Fibroblast of mammary gland (primary cell): ENCODE measurements at places on chromosomes 1 and 21.

GRCh38 chr1:67393737-67394136, 36.5 kb downstream of the SERBP1 start:
- DNase-seq = no peak

DNA sequence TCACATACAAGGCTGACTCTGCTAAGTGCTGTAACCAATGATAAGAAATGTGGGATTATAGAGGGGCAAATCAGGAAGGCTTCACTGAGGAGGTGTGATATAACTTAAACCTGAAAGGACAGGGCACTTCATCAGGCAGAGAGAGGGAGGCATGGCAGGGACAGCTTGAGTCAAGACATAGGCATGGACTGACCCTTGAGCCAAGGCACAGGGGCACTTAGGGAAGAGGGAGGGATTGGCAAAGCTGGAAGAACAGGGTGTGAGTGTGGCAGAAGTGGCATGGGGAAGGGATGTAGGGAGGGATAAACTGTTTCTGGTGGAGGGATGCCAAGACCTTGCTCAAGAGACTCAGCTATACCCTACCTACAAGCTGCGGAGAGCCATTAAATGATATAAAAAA, 81.3 kb downstream of the PLXNA2 start:
- DNase-seq = no peak

- peak; percentile 56 for DNase-seq
These were observed 182.3 kb downstream of the FCRL5 start for GRCh38 chr1:157369808-157370521.

- peak; percentile 27 for DNase-seq
These were observed 110.5 kb downstream of the COLGALT2 start for GRCh38 chr1:183926983-183927382.

- DNase-seq = no peak
These were observed 31.4 kb upstream of the BCL9 start for GRCh38 chr1:147509786-147510395.

- DNase-seq = no peak
These were observed 104.2 kb upstream of the PROX1 start for GRCh38 chr1:213883618-213884017.

- peak; percentile 76 for DNase-seq
These were observed at the start of gene CENPS for GRCh38 chr1:10430216-10431069. TSS of gene CENPS (plus strand) at chr1:10430433. CDS start at chr1:10430518, 85 bp downstream.

DNA sequence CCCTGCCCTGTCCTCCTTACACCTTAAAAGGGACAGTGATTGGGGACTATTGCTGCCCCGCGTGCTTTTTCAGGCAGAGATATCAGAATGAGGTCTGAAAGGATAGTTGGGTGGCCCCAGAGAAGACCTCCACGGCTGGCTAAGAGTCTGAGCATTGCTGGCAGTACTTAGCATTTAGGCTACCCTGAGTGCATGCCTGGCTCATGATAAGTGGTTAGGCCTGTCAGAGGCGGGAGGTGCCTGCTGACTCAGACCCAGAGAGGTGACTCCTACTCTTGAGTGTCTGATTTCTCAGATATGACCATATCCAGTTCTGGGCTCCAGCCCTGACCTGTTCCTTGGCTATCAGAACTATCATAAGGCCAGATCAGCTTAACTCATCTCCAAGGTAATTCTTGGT, 213.7 kb downstream of the PBX1 start:
- peak; percentile 97 for DNase-seq

GRCh38 chr1:200128081-200128480, 100.6 kb downstream of the NR5A2 start:
- no peak for DNase-seq

DNA sequence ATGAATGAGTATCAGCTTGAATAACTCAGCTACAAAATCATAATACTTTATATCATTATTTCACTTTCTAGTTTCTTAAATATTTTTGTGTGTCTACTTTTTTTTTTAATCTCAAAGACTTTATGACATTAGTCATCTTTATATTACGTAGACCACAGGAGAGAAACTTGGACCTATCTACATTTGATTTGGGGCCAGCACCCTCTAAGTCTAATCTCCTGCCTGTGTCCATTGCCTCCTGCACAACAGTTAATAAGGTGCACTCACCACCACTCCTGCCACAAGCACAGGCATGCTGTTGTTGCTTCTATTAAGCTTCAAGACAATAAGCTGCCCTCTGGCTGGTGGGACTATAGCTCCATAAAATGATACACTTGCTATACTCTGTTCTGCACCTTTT, 70.4 kb downstream of the DIRAS3 start:
- peak; percentile 52 for DNase-seq

DNA sequence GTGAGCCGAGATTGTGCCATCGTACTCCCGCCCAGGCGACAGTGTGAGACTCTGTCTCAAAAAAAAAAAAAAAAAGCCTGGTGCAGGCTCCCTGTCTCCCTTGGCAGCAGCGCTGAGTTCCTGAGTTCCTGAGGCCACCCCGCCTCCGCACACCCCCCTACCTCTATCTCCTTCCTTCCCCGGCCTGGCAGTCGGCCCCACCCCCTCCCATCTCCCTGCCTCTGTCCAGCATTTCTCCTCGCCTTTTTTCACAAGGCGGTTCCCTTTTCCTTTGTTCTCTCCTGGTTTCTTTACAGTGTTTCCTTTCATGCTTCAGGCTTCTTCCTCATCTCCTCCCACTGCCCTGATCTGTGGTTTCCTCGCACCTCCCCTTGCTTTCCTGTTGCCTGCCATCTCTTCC, 2.7 kb downstream of the RORC start:
- peak; percentile 23 for DNase-seq

- no peak for DNase-seq
These were observed 22.8 kb upstream of the LBR start for GRCh38 chr1:225450491-225451191.

- DNase-seq = peak; percentile 54
These were observed 69.5 kb downstream of the LHX8 start for GRCh38 chr1:75203415-75204277.

DNA sequence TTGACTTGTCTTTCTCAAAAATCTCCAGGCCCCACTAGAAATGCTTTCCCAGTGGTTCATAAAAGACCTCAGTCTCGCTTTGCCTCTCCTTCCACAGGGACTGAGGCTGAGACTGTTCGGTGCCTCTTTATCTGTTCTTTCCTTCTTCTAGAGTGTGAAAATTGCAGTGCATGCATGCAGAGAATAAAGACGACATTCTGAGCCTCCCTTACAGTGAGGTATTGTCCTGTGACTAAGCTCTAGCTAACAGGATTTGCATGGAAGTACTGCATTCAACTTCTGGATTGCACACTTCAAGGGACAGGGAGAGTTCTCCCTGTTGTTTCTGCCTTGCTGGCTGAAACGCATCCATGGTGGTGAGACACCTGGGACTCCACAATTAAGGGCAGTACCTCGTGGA, 69.1 kb downstream of the COLGALT2 start:
- DNase-seq = no peak

- peak; percentile 62 for DNase-seq
These were observed 44.1 kb upstream of the KCNQ4 start for GRCh38 chr1:40739455-40740008.

DNA sequence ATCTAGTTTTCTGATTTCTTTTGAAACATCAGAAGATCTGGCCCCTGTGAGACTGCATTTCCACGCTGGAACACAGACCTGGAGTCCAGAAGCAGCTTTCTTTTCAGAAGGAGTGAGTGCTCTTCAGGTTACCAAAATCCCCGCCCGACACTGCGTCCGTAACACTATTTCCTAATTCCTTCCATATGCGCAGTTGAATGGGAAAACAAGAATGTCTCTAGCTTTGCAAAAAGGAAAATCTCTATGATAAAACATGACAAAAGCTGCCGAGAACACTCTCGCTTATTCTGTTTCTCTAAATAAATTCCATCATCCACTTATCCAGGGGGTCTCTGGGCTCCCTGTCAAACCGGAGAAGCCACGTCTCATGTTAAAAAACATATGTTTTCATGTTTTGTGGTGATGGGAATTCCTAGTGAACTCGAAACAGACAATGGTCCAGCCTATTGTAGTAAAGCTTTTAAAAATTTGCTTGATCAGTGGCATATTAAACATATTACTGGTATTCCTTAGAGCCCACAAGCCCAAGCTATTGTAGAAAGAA, 67.7 kb downstream of the PLD5 start:
- DNase-seq = no peak

DNA sequence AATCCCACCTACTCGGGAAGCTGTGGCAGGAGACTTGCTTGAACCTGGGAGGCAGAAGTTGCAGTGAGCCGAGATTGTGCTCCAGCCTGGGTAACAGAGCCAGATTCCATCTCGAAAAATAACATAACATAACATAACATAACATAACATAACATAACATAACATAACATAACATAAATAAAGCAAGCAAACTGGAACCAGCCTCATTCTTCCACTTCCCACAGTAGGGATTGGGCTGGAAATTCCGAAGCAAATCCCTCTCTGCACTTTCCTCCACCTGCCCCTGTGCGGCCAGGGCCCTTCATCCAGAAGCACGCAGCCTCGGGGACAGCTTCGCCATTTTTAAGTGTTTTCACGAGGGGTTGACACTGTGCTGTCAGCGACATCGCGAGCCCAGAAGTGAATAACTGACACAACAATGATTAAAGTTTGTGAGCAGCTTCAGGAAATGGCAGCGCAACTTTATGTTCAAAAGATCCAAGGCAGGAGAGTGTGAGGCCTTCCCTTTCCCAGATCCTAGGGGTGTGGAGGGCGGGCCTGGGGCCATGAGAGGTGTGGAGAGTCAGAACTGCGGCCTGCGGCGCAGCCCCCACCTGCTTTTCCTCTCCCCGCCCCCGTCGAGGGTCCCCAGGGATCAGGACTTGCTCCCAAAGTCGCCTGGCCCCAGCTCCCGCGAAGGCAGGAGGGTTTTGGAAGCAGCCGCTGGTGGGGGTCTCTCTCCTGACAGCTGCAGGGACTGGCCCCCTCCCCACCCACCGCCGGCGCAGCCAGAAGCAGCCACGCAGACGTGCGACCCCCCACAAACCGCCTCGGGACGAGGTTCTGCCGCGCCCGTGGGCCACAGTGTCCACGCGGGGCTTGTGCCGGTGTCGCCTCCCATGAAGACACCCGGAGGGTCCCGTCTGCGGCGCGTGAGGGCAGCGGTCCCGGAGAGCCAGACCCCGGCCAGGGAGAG, 651 bp upstream of the GABRD start:
- no peak for DNase-seq

GRCh38 chr1:211939876-211940468, 95.4 kb downstream of the INTS7 start:
- DNase-seq = no peak

DNA sequence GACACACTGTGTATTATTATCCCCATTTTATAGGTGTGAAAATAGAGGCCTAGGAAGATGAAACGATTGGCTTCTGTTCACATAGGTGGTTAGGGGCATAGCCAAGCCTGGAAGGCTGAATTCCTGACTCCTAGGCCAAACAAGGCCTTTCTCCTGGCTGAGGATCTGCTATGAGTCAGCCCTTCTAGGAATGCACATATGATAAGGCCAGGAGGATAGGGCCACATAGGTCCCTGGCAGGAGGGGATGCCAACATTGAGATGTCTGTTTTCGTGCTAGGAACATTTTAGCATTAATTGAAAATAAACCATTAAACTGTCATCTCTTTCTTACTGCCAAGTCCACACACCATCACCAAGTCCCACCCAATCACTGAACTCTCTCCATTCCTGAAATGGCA, 9.2 kb downstream of the CSMD2 start:
- DNase-seq = no peak

DNA sequence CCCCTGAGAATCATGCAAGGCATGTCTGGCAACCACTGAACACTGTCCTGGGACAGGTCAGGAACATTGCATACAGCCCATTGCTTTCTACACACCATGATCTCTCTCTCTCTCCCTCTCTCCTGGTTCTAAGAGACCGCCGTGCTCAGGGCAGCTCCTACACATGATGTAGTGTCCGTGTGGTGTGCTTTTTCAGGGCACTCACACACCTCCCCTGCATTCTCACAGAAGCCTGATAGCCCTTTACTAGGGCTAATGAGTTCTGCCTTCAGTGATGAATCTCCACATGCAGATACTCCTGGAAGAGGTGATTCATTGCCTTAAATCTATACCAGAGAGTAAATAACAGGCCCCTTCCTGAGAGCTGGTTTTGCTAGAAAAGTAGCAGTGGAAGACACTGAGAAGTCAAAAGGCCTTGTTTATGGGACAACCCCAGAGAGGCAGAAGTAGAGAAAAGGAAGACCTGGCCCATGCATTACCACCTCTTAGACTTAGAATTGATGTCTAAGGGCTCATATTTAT, 7.2 kb upstream of the OLFML2B start:
- DNase-seq = no peak

GRCh38 chr1:217332431-217333065, 298.3 kb downstream of the GPATCH2 start:
- DNase-seq = peak; percentile 3

DNA sequence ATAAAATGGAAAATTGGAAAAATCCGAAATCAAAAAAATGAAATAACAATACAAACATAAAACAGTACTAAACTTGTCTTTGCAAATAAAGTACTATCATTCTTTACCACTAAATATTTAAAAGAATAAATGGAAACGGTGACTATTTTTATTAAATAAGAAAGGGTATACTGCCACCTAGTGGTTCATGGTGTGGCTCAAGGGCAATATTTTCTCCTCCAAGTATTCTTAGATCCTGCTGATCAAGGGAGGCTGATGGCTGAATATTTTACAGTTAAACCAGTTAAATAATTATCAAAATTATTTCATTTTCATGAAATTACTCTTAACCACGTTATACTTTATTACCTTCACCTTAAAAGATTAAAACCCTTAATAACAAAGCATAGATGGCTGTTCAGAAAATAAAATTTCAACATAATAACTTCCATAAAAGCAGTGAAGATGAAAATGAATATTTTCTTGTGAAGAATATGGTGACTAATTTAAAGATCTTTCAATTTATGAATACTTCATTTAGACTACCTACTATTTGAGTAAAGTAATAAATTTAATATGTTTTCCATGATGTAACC, 1793.9 kb downstream of the NCAM2 start:
- DNase-seq = peak; percentile 28

DNA sequence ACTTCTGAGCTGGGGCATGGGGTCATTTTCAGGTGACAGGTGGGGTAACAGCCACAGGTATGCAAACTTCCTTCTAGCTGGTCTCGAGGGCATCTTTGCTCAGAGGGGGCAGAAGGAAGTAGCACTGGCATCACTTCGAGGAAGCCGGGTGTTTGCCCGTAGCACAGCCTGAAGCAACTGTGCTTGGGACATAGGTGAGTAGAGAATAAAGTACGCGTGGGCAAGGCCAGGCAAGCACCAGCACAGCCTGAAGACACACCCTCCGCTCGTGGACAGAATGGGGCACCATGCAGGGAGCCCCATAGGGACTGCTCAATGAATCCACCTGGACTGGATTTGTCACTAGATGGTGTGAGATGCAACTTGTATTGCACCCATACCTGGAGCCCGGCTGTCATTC, 167.1 kb downstream of the KCNJ6 start:
- DNase-seq = no peak
